ENCODE measurements at places on chromosomes 5 and 9.

DNA sequence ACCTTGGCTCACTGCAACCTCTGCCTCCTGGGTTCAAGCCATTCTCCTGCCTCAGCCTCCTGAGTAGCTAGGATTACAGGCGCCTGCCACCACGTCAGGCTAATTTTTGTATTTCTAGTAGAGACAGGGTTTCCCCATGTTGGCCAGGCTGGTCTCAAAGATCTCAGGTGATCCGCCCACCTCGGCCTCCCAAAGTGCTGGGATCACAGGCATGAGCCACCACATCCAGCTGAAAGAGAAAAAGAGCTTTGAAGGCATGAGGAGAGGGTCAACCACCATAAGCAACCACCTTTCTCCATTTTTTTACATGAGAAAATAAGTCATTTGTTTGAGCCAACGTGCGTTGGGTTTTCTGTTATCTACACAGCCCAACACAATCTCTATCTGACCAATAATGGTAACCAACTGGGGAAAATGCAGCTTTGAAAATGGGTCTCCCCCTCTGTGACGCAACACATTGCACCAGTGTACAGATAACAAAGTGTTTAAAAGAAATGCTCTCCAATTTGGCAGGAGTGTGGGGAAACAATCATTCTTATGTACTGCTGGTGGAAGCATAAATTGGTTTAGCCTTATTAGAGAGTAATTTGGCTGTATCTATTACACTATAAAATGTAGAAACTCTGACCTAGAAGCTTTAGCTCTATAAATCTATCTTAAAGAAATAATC is 45.8 kb upstream of the ZBTB43 start:
- no peak for DNase-seq

- peak; percentile 37 for DNase-seq
Observed at GRCh38 chr5:142925795-142926194, 155.6 kb downstream of the ARHGAP26 start.

DNA sequence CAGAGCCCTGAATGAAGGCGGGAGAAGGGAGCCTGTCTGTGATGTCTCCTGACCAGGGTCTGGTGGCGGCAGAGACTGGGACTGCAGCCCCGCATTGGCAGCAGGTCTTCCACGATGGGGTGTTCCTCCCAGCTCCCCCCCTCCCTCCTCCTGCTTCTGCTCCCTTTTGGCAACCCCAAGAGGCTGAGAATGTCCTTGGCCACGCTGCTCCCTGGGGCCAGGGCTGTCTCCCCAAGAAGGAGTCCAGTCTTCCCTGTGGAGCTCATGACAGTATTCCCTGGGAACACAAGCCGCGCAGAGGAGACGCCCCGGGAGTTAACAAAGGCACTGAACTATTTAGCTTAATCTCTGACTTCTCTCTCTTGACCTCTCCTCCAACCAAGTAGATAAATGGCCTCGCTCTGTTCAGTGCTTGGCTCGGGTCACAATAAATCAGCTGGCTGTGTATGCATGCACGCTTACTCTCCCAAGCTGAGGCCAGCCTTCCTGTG is 84.0 kb upstream of the NEURL1B start:
- DNase-seq: no peak

GRCh38 chr5:347712-348284 is 26.3 kb downstream of the AHRR start:
- no peak for DNase-seq

- no peak for DNase-seq
Observed at GRCh38 chr9:70466976-70467561, 52.6 kb upstream of the KLF9 start.

GRCh38 chr9:71819115-71819739 is 50.9 kb upstream of the CEMIP2 start:
- peak; percentile 73 for DNase-seq

DNA sequence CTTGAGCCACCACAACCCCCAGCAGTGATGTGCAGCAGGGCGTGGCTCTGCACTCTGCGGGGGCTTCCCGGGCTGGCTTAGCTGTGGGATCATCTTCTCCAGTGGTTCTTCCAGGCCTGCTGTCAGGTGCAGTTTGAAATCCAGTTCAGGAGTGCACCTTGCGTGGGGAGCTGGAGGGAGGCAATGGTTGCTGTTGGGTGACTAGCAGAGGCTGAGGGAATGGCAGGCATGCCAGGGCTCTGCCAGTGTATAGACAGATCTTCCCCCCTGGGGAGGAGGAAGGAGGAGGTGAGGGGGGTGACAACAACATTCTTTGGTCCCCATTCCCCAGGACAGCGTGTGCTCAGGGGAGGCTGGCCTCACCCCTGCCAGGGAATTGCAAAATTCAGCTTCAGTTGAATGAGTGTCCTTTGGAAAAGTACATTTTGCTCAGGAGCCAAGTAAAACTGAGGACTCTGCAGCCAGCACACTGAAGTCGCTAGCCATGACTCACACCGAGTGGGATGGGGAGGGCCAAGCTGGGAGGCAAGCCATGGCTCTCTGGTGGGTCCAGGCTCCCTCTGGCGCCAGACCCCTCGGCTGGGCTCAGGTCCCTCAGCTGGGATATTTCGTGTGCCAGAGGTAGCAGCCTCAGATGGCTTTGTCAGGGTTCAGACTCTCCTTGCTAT is 35.0 kb downstream of the ERGIC1 start:
- DNase-seq: no peak

- no peak for DNase-seq
Observed at GRCh38 chr5:149759563-149759962, 29.5 kb downstream of the PPARGC1B start.

- no peak for DNase-seq
Observed at GRCh38 chr9:17480966-17481365, 97.9 kb upstream of the SH3GL2 start.

GRCh38 chr5:156835905-156836304 is 14.2 kb upstream of the PPP1R2B start:
- DNase-seq: peak; percentile 19

GRCh38 chr5:38613490-38613889 is 57.0 kb upstream of the LIFR start:
- DNase-seq: no peak

DNA sequence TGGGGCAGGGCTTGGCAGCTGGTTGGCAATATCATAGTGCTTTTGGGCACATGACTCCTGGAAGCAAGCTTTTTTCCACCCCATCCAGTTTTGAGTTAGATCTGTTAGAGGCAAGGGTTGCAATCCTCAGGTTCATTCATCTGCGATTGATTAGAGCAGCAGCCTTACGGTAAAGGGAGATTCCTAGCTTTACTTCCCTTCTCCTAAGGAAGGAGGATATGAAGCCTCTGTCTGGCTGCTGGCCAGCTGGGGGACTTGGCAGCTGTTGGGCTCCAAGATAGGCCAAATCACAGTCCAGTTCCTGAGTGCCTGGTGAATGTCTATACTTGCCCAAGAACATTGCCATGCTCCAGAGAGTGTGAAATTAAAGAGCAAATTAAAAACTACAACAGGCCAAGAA is 113.4 kb upstream of the CCNH start:
- no peak for DNase-seq

DNA sequence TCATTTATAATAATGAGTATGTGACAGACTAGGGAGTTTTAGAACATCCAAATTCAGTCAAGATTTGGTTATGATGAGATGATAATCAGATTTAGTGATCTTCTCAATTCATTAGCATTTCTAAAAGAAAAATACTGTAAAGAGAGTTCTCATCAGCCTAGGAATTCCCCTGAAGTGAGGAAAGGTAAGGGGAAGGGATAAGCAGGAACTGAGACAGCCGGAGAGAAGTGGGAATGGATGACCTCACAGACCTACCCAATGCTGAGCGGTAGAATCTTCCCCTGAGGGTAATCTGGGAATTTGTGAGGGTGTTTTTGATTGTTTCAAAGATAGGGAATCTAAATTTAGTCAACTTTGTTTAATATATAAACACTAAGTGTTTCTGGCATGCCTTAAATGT is 16.7 kb upstream of the GPBP1 start:
- no peak for DNase-seq

- no peak for DNase-seq
Observed at GRCh38 chr9:38368731-38369130, 23.8 kb upstream of the ALDH1B1 start.

- no peak for DNase-seq
Observed at GRCh38 chr9:101139082-101139481, 110.6 kb downstream of the PLPPR1 start.

DNA sequence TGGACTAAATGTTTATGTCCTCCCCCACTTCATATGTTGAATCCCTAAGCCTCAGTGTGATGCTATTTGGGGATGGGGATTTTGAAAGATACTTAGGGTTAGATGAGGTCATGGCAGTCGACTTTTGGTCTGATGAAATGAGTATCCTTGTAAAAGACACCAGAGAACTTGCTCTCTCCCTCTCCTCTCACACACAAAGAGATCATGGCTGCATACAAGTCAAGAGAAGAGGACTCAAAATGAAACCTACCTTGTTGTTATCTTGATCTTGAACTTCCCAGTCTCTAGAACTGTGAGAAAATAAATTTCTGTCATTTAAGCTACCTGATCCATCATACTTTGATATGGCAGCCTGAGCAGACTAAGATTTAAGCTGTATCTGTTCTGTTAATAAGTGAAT is 144.0 kb upstream of the HAPLN1 start:
- DNase-seq: no peak

GRCh38 chr9:137021979-137022661 is 5.9 kb downstream of the ABCA2 start:
- peak; percentile 96 for DNase-seq

- no peak for DNase-seq
Observed at GRCh38 chr5:179375831-179376365, 30.6 kb upstream of the ADAMTS2 start.

- DNase-seq: peak; percentile 44
Observed at GRCh38 chr9:27460226-27461023, 63.7 kb upstream of the IFNK start.

DNA sequence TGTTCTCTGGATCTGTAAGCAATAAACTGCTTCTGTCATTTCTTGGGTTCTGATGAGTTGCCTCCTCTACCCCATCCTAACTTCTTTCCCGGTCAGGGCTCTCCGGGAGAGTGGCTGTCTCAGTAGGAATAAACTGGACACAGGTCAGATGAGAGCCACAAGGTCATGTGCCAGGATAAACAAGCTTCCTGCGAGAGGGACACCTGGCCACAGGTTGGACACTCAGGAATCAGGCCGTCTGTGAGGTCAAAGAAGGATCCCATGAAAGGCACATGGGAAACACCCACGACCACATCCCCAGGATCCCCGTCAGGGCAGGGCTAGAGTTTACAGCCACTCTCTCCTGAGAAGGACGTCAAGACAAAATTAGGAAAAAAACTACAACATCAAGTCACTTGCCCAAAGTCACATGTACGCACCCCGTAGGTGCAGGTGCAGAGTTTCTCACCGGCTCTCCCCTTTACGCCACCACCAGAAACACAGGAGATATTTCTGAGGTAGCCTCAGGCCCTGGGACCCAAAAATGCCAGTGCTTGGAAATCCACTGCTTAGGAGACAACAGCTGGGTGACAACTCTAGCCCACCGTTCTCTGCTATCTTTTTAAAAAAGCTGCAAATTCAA is 28.7 kb downstream of the CCT5 start:
- DNase-seq: no peak

DNA sequence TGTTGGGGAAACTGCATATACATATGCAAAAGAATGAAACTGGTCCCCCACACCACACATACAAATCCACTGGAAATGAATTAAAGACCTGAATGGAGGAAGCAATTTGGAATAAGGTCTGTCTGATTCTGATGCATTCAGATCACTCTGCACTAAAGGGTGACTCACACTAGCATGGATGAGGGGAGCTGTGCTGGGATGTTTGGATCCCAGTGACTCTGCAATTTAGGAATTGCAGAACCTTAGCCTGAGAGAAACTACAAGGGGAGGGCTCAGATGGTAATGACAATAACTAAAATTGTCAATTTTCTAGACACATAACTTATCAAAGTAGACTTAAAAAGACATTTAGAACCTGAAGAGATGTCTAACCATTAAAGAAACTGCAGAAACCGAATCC is 312.0 kb downstream of the CDK5RAP2 start:
- DNase-seq: no peak

DNA sequence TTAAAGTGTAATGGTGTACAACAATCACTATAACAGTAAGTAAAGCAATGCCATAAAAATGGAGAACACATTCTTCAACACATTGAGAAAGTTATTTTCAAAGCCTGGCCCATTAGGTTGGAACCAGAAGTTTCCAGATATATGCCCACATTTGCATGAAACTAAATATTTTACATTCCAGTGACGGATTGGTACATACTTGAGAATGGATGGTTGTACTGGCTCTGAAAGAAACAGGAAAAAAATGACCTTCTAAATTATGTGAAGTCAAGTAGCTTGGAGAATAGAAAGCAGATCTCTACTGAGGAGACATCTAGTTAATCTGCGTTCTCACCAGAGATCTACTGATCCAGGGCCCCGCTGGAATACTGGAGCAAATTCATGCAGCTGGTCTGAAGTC is 1037.0 kb downstream of the NR2F1-AS1 start:
- no peak for DNase-seq

GRCh38 chr5:127513408-127513970 is 4.0 kb upstream of the PRRC1 start:
- no peak for DNase-seq

GRCh38 chr5:29130786-29131185 is 2062.7 kb upstream of the CDH6 start:
- no peak for DNase-seq

DNA sequence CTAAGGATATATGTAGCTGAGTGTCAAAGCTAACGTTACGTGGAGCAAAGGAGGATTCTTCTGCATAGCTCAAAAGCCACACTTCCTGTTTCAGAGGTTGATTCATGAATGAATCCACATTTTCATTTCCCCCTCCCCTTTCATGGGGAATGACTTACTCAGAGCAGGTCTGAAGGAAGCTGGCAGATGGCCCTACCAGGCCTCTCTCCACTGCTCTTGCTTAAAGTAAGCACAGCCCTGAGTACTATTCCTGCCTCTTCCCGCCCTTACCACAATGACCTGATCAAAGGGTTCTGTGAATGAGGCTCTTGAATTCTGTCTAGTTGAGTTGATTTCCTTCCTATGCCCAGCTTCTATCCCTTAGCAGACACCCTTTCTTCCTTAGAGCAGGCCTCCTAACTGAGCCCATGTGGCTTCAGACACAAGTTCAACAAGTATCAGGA is 6.3 kb downstream of the IGIP start:
- peak; percentile 41 for DNase-seq

GRCh38 chr5:142364251-142365145 is 39.7 kb upstream of the SPRY4 start:
- no peak for DNase-seq

DNA sequence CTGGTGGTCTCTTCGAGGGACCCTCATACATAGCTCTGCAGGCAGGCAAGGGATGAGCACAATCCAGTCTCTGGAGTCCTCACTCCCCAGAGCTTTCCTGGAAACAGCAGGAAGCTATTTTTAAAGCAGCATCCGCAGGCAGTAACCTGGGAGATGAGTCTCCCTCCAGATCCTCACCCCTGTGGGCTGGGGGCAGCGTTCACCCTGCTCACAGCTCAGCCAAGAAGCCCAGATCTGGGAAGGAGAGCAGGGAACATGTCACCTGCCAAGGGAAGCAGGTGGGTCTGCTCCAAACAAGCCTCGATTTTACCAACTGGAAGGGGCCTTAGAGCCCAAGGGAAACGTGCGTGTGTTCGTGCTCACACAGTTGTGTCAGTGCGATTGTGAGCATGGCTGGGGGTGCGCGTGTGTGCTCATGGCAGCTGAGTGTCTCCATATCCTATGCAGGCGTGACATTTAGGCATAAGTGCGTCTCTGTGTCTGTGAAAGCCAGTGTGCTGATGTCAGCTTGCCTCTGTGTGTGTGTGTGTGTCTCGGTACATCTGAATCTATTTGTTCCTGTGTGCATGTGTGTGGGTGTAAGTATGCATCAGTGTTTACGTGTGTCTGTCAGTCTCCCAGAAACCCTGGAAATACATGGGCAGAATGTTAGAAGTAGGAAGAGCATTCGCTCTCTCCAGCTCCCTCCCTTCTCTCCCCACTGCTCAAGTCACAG is 40.6 kb upstream of the CPLX2 start:
- DNase-seq: no peak
